ENCODE measurements at places on chromosomes 1 and 21.

DNA sequence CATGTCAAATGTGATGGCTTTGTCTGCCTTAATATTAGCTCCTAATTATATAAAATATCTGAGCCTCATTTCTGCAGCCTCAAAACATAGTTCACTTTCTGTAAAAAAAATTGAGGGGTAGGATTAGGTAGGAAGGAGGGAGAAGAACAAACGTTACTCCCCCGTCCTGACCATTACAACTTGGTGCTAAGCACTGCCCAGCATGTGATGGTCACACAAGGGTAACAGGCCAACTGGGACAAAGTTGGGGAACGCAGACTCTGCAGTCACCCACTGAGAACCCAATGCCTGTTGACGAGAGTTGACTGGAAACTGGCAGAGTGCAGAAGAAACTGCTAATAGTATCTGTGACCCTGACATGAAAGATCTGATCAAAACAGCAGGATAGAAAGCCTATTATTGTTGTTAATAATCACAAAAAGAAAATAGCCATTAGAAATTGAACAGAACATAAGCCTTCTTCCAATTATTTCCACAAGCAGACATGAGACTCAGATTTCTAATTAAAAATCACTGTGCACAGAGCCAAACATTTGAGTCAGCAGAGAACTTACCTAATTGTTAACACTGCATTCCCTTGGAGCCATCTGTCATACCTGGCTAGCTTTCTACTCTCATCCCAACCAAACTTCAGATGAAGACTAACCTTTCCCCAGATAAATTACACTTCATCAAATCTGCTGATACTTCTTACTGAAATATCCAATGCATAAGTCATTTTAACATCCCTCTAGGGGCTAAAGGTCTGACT is 5.5 kb downstream of the SORT1 start:
- DNase-seq: no peak

DNA sequence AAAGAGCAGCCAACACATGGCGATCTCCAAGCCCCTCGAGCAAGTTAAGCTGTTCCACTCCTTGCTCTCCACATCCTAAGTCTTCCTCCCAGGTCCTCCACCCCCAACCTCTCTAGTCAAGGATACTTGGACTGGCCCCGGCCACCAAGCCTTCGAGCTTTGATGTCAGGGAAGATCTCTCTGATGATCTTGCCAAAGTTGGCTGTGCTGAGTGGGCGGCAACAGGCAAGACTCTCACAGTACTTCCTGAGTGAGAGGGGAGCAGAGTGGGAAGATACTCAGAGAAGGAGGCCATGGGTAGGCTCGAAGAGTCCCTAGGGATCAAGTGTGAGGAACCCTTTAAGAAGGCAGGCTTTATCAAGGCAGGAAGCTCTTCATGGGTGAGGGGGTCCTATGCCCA is 2.8 kb downstream of the RFX5 start:
- DNase-seq: no peak

DNA sequence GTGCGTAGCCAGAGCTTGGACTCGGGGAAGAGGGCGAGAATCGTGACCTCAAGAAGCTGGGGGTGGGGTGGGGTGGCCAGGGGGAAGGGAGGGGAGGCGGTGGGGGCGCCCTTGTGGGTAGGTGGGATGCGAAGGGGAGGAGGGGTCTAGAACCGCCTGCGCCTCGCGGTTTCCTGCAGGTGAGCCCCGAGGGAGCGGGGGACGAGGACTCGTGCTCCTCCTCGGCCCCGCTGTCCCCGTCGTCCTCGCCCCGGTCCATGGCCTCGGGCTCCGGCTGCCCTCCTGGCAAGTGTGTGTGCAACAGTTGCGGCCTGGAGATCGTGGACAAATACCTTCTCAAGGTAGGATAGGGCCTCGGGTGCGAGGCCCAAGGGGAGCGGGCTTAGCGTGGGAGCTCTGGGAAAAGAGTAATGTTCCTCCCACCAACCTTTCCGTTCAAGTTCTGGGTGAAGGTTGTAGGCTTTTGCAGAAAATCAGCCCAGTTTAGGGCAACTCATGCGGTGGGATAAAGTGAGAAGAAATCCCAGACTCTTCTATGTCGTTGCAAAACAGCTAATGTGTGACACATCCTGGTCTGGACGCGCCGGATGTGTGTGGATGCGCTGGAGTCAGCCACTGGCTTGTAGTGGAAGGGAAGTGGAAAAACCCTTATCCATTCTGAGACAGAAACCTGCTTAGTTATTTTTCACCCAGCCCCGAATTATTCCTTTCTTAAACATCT is 2.9 kb downstream of the LHX8 start:
- no peak for DNase-seq

DNA sequence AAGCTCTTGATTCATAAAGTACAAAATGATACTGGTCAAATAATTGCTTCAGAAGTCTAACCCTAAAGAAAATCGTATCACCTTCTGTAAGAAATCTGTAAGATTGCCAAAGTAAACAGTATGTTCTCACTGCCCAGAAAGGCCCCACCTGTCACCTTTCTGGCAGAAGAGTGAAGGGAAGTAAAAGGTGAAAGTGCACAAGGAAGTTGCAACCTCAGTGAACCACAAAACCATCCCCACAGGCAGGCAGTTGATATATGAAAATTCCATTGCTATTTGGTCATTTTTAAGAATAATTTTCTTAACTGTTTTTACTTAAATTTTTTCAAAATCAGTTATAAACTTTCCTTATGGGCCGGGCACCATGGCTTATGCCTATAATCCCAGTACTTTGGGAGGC is 48.5 kb upstream of the FBXO28 start:
- DNase-seq: no peak

- DNase-seq: peak; percentile 62
Measured at GRCh38 chr21:45309069-45309986, 21.6 kb upstream of the POFUT2 start.

DNA sequence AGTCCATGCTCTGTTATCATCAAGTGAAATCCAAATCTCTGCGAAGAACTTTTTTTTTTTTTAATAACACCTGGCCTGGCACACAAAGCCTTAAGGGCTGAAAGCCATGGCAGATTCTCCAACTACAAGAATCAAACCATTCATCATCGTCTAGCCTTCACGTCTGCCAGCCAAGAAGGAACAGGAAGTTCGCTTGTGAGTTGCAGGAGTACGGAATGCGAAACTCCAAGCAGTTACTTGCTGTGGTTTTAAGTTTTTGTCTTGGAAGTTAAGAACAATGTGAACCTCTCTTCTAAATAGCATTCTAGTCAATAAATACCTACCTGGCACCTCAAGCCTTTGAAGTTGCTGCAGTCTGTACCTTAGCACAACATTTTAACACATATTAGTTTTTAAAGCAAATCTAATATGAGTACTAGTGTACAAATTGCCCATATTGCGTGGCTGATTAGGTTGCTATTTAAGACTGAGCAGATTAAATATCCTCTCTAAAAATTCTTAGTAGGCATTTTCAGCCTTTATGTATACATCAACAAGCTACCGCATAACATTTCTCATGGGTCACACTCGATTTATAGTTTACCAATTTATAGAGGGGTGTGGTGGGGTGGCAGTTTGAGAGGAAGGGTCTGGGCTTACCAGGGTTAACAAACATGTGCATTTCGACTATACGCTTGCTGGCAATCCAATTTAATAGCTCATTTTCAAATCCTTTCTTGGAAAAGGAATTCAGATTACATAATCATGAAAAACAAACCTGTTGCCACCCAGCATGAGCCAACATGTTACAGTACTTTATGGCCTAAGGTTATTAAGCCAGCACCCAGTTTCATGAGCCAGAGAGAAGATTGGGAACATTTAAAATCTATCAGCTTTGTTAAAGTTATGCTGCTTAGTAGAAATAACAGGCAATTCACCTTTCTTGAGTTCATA is 22.2 kb upstream of the PTPN14 start:
- no peak for DNase-seq

DNA sequence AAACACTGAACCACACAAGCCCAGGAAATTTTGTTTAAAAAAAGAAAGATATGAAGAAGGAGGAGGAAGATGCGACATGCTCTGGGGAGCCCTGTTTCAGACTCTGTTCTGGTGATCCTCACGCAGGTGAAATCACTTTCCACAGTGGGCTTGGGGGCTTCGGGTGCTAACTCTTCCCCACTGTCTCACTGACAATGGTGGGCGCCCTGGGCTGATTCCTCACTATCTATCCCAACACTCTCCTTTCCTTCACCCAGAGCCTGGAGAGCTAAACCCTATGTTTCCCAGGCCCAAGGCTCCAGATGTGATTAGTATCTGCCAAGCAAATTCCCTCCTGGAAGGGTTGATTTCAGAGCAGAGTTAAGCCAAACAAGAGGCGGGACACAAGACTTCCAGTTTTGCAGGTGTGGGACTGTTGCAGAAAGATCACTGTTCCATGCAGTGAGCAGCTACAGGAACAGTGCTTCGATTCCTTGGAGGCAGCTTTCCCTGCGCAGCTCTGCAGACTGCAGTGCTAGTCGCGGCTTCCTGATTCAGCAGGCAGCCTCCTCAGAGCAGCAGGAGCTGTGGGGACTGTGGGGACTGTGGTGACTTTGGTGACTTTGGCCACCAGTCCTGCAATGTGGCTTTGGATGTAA is 168.3 kb downstream of the RHOU start:
- no peak for DNase-seq

DNA sequence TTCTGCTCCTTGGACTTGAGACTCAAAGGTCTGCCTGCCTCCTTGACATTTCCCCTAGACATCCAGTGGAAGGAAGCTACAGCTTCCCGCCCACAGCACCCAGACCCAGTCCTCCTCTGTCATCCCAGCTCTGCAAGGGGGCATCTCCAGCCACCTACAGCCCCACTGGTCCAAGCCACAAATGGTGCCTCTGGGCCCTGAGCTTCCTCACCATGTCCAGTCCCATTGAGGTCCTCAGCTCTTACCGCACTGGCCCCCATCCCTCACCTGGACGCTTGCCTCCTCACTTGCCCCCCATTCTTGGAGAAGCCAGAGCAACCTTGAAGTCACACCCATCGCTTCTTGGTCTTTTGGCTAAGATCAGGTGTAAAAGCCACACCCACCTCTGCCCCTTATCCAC is 13.2 kb downstream of the PODN start:
- no peak for DNase-seq

DNA sequence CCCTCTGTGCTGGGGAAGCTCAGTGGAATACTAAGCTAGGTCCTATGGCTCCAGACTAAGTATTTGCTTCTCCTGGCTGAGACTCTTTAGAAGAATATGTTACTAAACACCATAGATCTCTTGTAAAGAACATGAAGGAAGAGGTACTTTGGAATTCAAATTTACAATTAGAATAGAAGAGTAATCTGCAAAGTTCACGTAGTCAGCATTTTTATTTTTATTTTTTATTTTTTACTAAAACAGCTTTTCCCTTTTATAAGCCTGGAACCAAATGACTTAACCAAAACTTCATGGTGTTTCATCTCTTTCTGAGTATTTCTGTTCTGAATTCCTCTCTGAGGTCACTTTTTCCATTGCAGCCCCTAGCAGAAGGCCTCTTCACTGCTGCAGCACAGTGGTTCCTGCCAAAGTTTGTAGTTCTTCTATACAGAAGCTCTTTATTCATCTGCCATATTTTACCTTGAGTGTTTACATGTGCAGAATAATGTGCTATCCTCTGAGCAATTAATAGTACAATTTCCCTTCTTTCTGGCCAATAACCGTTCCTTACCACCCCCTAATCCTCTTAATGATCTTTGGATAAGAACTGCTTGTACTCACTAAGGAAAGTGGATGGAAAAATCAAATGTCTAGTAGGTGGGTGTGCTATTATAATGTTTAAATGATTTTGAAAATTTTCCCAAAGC is 27.2 kb downstream of the TSEN15 start:
- no peak for DNase-seq

DNA sequence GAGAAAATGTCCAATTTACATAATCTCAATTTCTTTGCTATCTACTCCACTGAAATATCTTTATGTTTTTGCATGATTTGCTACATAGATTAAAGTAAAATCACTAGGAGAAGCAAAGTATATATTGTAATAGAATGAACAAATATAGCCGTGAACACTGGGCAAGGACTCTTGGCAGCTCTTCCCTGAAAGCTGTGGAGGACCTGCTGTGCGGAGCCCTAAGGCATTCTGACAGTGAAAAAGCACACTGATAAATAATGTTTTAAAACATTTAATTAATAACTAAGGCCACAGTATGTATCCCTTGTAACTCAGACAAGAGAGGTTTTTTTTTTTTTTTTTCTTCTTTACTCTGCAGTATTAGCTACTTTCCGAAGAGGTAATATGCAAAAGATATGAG is 256.1 kb upstream of the DPYD start:
- DNase-seq: no peak

- DNase-seq: no peak
Measured at GRCh38 chr1:20484519-20485462, 1.2 kb downstream of the CAMK2N1 start.

- no peak for DNase-seq
Measured at GRCh38 chr1:3697104-3697503, 44.8 kb downstream of the TP73 start.

- no peak for DNase-seq
Measured at GRCh38 chr21:31543191-31543590, 116.3 kb upstream of the SOD1 start.

DNA sequence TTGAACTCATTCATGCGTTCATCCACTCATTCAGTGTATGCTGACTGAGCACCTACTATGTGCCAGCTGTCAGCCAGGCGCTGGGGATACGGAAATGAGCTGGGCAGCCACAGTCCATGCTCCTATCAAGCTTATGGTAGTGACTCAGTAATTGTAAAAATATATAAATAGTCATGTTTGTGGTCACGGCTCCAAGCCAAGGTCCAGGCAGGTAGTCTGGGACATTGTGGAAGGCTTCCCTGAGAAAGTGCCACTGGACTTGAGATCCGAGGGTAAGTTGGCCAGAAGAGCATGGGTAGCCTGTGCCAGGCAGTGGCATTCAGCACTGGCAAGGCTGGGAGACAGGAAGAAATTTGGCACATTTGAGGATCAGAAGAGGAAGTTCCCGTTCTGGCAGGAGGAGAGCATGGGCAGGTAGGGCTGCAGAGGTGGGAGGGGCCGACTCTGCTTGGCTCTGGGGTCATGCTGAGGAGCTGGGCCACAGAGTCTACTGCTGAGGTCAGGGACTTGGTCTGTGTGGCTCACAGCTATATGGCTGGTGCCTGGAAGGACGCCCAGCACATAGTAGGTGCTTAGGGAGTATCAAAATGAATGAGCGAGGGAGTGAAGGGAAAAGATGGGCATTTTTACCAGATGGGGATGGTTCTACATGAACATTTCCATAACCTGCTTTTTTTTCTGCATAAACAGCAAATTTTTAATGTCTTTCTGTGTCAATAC is 6.9 kb downstream of the PTPRF start:
- DNase-seq: no peak

DNA sequence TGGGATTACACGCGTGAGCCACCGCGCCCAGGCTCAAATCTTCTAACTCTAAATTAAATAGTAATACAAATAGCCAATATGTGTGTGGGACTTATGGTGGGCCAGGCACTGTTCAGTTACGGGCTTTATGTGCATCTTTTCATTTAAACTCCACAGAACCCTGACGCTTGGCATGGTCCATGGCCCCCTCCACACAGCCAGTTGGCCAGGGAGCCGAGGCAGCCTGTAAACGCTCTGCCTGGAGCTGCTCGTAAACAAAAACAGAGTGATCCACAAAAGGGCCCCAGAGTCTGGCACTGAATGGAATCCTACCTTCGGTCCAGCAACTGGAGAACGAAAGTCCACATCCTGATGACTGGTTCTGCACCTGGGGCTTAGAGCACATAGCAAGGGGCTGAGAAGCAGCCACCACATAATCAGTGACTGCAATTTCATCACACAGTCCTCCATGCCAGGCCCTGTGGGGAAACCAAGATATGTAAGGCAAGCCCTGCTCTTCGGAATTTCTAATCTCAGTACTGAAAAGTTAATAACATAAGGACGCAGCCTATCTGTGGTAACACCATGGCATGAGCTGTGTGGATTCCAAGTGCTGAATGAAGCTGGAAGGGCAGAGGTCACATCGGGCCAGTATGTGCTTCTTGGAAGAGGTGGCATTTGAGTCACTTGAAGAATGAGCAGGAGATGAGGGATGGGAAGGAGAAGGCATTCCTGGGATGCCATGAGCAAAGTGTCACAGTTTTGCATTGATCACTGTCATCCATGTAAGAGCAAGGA is 13.5 kb upstream of the ADAMTSL4 start:
- DNase-seq: no peak

Measured in HL-60 (cell line).